Stimulated activated CD4-positive, alpha-beta T cell treated with anti-CD3 and anti-CD28 coated beads, TNF-alpha, amount 100 ng/mL, for 48 hours (primary cell): ENCODE measurements at places on chromosomes 4 and X.

DNA sequence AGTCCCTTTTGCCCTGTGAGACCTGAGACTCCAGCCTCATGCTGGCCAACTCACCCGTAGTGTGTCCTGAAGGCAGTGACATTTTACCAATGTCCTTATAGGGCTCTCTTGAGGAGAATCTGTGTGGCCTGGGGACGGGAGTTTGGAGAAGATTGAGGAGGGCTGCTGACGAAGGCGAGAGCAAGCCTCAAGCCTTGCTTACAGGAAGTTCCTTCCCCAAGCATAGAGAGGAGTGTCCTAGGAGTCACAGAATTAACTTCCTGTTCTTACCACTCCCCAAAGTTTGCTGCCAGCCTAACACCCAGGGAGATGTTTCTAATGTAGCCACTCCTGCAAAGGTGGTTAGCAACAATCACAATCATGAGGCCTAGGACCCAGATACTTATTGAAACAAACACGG is at the start of gene NXF3:
TSS of gene NXF3 (minus strand) at position 202 of the 400 bp plus-strand sequence. CDS start at position 82, 120 bp downstream.
- no peak for DNase-seq

DNA sequence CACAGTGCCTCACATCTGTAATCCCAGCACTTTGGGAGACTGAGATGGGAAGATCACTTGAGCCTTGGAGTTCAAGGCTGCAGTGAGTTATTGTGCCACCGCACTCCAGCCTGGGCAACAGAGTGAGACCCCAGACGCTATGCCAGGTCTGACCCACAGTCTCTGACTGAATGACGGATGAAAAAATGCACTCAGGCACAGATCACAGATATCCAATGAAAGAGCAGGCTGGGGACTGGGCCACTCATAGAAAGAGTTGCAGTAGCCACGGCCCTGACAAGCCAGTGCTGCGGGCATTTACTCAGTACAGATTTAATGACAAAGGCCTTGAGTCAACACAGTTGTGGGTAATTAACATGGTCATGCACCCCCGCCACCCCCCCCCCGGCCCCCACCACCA is 22.7 kb downstream of the NUDT6 start:
- no peak for DNase-seq

DNA sequence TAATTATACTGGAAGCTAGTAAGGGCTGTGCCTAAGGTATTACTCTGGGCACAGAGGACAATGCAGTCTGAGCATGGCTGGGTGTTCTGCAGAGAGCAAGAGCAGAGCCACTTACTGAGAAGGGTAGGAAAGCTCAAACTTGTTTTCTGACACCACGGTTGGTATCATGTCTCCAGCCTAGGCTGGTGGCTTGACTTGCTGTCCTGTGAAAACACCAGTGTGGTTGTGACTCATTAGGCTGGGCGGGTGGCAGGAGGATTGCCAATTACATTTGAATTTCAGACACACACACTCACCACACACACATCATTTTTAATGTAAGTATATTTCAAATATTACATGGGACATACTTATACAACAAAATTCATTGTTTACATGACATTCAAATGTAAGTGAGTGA is 19.7 kb upstream of the MTM1 start:
- no peak for DNase-seq

GRCh38 chr4:165378745-165379677 is at the start of gene CPE:
Gene CPE (plus strand): TSS chr4:165379008. CDS start chr4:165379222, 214 bp downstream.
- DNase-seq = peak; percentile 54

GRCh38 chrX:71210816-71211215 is 12.2 kb upstream of the GJB1 start:
- no peak for DNase-seq

DNA sequence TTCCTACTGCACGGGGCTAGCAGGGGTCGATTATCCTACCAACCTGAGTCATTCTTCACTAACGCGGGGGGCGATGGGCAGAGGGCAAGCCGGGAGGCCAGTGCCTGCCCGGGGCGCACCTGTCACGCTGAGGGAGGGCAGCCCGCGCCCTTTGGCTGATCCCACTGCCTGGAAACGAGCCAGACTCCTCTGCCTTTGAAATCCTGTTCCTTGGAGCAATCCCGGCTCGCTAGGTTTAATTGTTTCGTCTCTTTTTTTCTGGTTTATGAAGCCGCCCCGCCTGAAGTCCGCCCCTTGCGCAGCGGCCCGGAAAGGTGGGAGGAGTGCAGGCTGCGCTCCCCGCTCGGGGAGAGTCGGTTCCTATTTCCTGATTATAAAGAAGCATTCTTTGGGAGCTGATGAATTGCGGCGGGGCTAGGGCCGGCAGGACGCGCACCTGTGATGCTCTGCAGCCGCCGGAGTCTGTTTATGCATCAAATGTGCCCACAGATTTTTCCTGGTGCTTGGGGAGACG is 484.2 kb downstream of the BCOR start:
- DNase-seq = no peak

GRCh38 chr4:183348706-183349659 is 26.8 kb upstream of the CLDN24 start:
- DNase-seq = peak; percentile 17

- no peak for DNase-seq
These were observed 26.9 kb downstream of the CCNG2 start for GRCh38 chr4:77183777-77184420.
